ENCODE measurements at places on chromosomes 2 and 18.

DNA sequence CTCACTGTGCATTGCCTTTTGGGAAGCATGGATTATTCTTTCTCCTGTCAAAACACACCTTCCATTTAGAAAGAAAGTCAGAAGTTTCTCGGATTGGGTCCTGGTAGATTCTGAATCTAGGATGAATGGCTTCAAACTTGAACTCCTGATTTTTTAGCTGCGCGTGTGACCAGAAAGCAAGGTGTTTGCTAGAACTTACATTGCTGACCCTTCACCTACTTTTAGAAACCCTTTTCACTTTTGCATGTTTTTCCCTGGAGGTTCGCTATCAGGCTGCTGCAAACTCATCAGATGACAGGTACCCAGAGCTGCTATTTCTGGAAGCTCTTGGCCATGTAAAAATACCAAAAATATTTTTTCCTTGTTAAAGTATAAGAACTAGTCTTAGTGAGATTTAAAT is 132.0 kb downstream of the QPCT start:
- DNase-seq, result no peak

- DNase-seq, result no peak
Measured at GRCh38 chr2:154945984-154946383, 247.5 kb downstream of the KCNJ3 start.

DNA sequence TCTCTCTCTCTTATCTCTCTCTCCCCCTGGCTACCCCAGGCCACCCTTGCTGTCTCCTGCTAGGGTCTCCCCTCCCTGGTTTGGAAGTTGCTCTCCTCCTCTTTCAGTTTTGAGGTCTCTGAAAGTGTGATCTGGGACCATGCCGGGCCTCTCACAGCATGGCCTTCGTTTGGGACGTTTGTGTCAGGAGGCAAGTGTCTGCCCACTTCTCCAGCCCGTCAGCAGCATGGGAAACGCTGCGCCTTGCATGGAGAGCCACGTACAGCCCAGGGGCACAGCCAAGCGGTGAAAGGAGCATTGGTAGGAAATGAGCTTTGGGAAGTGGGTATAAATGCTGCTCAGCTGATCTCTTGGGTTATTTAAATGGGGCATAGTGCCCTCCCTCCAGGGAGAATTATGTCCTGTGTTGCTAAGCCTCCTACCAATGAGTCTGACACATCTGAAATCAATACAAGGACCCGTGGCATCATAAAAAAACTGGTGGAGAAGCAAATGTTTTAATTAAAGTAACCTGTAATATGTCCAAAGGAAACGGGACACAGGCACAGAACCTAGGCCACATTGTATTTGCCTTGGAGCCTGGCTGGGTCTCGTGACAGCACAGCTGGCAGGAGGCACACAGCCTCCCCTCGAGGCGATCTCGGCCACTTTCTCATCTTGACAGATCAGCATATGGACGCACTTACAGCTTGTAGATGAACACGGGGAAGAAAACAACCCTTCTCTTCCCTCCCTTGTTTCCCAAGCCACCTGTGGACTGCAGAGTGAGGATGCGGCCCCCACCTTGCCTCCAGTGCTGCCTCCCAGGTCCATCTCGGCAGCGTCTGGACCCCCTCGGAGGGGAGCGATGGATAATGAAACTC is 72.7 kb downstream of the SH3RF3 start:
- DNase-seq, result no peak

GRCh38 chr2:210523650-210524289 is 32.6 kb upstream of the CPS1 start:
- no peak for DNase-seq

DNA sequence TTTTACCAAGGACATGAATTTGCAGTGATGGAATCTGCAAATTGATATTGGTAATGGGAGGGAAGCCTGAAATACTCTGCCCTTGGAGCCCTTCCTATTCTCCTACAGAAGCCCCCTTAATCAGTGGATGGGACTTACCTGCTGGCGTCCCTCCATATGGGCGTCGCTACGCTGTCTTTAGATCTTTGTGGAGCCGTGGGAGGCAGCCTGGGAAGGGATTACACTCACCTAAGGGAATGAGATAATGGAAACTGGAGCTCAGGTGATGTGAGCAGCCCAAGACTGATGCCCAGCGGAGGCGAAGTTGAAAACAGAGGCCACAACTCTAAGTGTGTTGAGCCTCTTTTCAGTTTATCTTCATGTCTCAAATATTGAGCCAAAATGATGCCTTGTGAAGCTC is 306.6 kb downstream of the MYCN start:
- DNase-seq, result no peak
